ENCODE measurements at places on chromosomes 13 and 19.
A peak's percentile ranks its signal among the peaks of the same experiment; 100 is the strongest.

DNA sequence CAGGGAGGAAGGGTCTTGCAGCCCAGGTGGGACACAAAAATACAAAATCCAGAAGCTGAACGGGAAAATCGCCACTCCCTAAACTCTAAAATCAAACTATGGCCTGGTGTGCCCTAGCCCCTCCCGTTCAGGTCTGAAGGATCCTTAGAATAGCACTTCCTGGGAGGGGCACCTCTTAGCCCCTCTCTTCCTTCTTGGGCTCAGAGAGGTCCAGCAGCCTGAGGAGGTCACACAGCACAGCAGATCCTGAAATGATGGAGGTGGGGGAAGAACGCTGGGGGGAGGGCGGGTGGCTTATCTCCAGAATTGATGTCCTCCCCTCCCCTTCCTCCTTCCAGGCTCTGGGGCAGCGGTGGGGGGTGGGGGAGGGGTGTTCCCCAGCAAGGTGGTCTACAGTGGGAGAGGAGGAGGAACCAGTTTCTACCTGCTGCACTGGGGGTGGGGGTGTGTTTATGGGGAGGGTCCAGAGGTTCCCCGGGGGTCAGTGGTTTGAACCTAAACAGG is 1.9 kb downstream of the DIRAS1 start:
- peaks cover 5% of the 10 kb centered on the region for H3K36me3 ChIP-seq
- H3K4me1 ChIP-seq, result peaks cover 46% of the 10 kb centered on the region
- H3K27me3 ChIP-seq, result peaks cover 84% of the 10 kb centered on the region
- H3K4me3 ChIP-seq, result peak overlapping the region; percentile 73
- H3K27ac ChIP-seq, result peak overlapping the region; percentile 94

- H3K4me3 ChIP-seq, result no peak overlapping the region
- peaks cover 13% of the 10 kb centered on the region for H3K4me1 ChIP-seq
- no peaks in the 10 kb centered on the region for H3K27me3 ChIP-seq
Observed at GRCh38 chr13:50466456-50466855, 377.0 kb downstream of the DLEU7 start.

DNA sequence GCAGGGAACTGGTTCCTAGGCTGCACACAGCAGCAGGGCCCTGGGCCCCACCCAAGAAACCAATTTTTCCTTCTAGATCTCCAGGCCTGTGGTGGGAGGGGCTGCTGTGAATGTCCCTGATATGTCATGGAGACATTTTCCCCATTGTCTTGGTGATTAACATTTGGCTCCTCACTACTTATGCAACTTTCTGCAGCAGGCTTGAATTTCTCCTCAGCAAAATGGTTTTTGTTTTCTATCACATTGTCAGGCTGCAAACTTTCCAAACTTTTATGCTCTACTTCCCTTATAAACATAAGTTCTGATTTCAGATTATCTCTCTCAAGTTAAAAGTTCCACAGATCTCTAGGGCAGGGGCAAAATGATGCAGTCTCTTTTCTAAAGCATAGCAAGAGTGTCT is 310.2 kb upstream of the PCDH20 start:
- no peak overlapping the region for H3K4me3 ChIP-seq
- H3K36me3 ChIP-seq, result no peaks in the 10 kb centered on the region
- H3K4me1 ChIP-seq, result no peaks in the 10 kb centered on the region
- no peaks in the 10 kb centered on the region for H3K27me3 ChIP-seq
- DNase-seq, result no peak

DNA sequence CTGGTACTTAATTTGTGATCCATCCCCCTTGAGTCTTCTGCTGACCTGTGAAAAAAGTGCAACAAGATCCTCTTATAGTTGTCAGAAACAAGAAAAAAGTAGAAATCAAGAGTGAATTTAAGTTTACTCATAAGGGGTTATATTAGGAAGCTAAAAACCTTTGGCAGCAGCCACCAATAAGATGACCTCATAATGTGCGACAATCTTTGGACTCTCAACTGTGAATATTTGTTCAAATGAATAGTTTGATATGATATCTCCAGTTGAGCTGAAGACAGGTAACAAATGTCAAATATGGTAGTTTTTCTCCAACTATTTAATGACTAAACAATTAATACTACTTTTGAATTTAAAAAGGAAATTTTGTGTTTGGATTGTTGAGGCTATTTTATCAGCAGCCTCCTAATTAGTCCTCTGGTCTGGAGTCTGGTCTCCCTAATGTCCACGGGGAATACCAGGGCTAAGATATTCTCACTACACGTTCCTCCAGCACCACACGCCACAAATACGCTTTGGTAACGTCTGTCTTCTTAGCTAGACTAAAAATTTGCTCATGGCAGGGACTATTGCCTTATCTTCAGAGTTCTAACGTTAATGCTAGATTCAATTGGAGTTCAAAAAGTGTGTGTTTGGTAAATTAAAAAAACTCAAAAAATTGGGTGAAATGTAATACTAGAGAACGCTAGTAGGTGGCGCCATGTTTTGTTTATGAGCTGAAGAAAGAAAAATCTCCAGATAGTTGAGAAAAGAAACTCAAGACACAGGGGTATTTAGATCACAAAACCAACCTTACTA is 51.0 kb upstream of the PDX1 start:
- H3K4me1 ChIP-seq, result no peaks in the 10 kb centered on the region
- no peak overlapping the region for H3K4me3 ChIP-seq
- H3K36me3 ChIP-seq, result no peaks in the 10 kb centered on the region

DNA sequence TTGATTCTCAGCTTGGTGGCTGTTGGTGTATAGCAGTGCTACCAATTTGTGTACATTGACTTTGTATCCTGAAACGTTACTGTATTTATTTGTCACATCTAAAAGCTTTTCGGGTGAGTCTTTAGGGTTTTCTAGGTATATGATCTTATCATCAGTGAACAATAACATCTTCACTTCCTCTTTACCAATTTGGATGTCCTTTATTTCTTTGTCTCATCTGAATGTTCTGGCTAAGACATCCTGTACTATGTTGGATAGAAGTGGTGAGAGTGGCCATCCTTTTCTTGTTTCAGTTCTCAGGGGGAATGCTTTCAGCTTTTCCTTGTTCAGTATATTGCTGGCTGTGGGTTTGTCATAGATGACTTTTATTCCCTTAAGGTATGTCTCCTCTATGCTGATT is 6.0 kb upstream of the ZNF738 start:
- H3K27me3 ChIP-seq, result no peaks in the 10 kb centered on the region
- no peaks in the 10 kb centered on the region for H3K36me3 ChIP-seq
- H3K4me1 ChIP-seq, result no peaks in the 10 kb centered on the region
- no peak for DNase-seq

DNA sequence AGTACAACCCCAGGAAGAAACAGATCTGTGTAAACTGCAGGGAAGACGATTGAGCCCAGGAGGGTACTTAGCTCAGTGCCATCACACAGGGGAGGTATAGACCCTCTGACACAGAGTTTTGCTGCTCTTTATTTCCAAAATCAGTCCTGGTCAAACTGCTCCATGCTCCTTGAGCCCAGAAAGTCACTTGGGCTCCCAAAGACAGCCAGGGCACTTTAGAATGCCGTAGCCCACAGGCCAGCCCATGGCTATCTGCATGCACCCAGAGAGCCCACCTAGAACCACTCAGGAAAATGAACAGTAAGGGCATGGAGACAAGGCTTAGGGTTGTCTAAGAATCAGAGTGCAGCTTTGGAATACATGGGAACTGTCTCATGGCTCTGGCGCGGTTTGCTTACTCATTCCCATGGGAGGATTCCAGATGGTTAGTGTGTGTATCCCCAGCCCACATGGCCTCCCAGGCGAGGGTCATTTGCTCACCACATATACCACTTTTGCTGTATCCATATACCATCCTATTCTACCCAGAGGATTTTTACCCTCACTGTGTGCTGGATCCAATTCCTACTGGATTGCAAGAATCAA is 14.7 kb upstream of the PDCD5 start:
- H3K36me3 ChIP-seq, result no peaks in the 10 kb centered on the region
- no peaks in the 10 kb centered on the region for H3K4me1 ChIP-seq
- H3K27me3 ChIP-seq, result peaks cover 66% of the 10 kb centered on the region
- DNase-seq, result no peak
- H3K27ac ChIP-seq, result no peak overlapping the region

GRCh38 chr13:23593148-23593547 is 22.9 kb downstream of the TNFRSF19 start:
- no peak overlapping the region for H3K27ac ChIP-seq
- H3K4me1 ChIP-seq, result peaks cover 11% of the 10 kb centered on the region
- H3K4me3 ChIP-seq, result no peak overlapping the region
- H3K27me3 ChIP-seq, result no peaks in the 10 kb centered on the region

DNA sequence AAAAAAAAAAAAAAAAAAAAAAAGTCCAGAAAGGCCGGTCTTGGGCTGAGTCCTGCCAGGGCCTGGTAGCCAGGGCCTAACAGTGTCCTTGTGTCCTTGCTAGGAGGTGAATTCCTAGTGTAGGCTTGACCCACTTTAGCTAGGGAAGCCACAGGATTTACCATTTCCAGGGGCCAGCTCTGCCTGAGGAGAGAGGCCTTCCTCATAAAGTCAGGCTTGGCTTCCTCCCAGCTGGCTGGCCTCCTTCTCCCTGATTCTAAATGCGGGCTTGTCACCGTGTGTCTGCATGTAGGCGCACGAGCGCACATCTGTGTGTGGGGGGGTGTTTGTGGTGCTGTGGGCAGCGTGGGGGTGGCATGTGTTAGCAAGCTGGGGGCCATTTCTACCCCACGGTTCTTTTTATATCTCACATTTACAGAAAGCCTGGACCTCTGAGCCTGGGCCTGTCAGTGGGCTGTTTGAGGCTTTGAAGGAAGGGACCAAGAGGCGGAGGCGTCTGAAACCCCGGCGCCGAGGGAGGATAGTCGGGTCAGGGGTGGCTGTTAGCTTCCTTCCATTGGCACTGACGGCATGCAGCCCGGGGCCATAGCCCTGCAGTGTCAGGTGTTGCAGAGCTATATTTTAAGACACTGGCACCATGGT is 31.7 kb downstream of the IER2 start:
- no peak overlapping the region for H3K4me3 ChIP-seq
- H3K27ac ChIP-seq, result peak overlapping the region; percentile 71
- peak; percentile 85 for DNase-seq
- H3K36me3 ChIP-seq, result no peaks in the 10 kb centered on the region
- H3K27me3 ChIP-seq, result no peaks in the 10 kb centered on the region

All from left ventricle myocardium inferior (tissue), 1 donor.